ENCODE measurements at places on chromosomes 12 and 14.

- peak; percentile 36 for DNase-seq
Measured at GRCh38 chr12:45989721-45990467, 480 bp downstream of the SCAF11 start.

DNA sequence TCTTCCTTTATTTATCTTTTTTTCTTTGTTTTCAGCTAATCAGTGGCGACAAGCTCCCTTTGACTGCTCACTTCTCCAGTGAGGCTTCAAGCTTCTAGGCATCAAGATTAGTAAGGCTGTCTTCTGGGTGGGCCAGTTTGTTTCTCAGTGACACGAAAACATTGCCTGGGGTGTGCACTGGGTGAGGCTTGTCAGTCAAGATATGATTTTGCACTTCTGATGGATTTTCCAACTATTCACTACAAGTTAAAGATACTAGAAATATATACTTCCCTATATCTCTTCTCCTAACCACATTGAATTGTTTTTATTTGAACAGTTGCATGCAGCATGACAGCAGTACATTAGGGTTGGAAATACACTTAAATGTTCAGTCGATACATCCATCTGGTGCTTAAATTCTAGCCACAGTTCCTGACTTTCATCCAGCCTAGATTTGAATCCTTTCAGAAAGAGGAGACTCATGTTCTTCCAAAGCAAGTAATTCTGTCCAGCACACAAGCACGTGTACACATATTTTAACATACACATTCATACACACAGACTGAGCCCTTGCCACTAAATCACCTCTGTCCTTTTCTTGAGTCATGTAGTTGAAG lies 275.6 kb upstream of the NOVA1 start:
- no peak for DNase-seq

- DNase-seq: no peak
Measured at GRCh38 chr14:88188745-88189416, 134.2 kb downstream of the KCNK10 start.

- no peak for DNase-seq
Measured at GRCh38 chr12:18383203-18383602, 121.9 kb downstream of the PIK3C2G start.

DNA sequence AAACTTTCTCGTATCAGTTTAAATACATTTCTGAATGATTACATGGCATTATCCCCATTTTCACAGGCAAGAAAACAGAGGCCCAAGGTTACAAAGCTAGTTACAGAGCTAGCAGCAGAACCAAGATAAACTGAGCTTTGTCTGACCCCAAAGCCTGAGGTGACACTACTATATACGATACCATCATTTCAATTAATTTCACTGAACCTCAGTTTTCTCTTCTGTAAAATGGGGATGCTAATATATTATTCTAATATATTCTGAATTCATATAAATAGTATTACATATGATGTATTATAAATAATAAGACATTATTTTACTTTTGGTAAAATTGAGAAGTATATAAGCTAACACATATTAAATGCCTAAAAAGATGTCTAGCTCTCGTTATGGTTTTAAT lies 143.3 kb downstream of the NRXN3 start:
- DNase-seq: no peak

- no peak for DNase-seq
Measured at GRCh38 chr12:94222351-94223084, 74.1 kb downstream of the PLXNC1 start.

DNA sequence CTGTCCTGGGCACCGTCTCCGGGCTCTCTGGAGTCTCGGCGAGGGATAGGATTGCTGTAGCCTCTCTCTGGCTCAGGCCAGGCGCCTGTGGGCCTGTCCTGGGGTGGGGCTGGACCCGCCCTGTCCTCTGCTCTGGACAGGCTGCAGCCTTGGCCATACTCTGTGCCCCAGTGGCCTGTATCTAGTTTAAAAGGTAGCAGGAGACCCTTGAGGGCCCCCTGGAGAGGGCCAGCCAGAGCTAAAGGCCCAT lies 1.8 kb downstream of the KIF26A start:
- no peak for DNase-seq

GRCh38 chr14:90816681-90817436 lies 629 bp upstream of the TTC7B start:
- DNase-seq: no peak

DNA sequence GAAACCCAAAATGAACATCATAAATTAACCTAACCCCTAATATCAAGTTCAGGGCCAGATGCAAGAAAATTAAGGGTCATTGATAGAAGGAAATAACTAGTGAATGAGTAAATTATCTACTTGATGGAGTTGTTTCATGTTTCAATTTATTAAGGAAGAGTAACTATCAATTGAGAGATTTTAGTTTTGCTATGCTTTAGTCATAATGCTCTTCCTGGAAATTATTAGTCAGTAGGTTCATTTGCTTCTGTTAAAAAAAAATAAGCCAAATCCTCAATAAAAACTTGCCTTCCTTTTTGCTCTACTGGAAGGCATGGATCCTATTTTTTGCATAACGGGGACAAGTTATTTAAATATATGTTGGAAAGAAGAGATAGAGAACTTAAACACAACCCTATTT lies 59.0 kb upstream of the HIF1A start:
- DNase-seq: no peak

- no peak for DNase-seq
Measured at GRCh38 chr12:123387508-123388176, 3.7 kb downstream of the KMT5A start.

- no peak for DNase-seq
Measured at GRCh38 chr12:125922330-125922729, 857.1 kb downstream of the AACS start.

DNA sequence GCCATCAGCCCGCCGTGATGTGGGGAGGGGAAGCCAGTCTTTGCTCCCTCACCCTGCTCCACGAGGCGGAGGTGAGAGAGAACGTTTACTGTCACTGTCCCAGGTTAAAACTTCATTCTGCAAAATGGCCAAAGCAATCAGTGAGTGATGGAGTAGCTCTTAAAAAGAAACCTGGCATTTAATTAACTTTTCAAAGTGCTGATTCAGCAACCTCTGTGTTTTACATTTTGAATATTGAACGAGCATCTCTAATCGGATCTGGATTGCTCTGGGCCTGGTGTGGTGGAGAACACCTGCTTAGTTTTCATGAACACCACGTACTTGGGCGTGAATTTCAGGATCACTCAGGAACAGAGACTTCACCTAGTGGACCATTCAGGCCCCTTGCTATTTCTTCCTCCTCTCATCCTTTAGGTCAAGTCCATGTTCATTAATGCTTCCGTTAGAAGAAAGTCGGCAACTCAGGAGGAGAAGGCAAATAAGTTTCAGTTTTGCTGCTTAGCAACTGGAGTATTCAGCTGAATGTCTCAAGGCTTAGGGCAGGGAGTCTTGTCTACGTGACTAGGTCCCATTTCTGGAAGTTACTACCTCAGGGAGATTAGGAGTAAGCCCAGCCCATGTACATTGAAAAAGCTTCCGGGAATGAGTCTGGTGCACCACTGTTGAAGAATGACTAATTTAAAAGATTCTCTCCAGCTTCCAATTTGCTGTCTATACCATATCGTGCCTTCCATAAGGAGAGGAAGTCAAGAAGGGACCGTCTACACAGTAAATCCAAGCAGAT lies 68.2 kb downstream of the IFT43 start:
- DNase-seq: no peak

DNA sequence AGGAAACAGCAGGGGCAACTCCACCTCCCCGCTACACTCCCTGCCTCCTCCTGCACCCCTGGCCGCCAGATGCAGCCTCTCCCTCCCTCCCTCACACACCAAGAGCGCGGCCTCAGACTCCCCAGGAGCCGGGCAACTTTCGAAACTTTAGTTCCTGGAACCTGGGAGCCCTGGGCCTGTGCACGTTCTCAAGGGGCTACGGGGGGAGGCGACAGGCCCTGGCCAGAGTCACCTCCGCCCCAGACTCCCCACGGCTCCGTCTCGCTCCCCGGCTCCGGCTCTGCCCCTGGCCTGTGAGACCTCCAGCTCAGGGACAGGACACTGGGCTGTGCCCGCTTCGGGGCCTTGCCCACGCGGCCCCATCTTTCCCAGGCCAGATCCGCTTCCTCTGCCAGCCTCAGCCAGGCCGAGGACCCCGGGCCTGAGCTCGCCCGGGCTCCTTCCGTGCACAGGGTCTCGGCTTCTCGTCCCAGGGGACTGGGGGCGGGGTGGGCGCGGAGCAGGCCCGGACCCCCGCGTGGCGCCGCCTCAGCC lies 5.5 kb downstream of the AMN start:
- DNase-seq: no peak

GRCh38 chr12:59055204-59055860 lies 135.0 kb upstream of the LRIG3 start:
- DNase-seq: no peak

GRCh38 chr12:28872654-28873268 lies 276.3 kb upstream of the FAR2 start:
- no peak for DNase-seq

DNA sequence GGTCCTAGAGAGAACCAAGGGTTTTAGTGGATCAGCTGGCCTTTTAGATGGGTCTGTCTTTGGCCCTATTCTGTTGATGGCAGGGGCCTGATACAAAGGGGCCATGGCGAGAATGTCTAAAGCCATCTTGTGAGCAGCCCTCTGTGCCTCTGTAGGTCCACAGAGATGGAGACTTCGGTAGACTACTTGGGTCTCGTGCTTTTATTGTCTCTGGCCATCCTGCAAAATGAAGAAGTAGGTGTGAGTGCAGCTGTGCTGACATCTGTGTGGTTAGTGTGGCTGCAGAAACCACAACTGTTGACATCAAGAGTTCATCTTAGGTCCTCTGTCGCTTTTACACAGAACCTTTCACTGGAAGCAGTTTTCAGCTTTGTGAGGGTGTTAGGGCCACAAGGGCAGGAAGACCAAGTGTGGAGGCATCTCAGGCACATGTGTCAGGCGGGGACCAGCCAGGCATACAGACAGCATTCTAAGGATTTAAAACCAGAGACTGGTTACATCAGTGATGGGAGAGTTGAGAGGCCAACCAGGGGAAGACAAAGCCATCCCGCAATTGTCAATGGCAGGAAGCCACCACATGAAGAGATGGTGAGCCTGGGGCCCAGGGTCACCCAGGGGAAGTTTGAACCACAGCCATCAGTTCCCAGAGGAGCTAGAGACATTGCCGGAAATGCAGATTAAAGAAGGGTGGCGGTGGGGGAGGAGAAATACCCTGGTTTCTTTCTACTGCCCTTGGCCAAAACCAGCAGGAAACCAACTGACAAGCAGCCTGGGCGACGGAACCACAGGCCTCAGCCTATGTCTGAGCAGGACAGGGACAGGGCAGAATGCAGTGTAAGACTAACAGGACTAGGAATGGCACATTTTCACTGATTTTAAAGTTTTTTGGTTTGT lies 13.0 kb upstream of the TPCN1 start:
- peak; percentile 26 for DNase-seq

DNA sequence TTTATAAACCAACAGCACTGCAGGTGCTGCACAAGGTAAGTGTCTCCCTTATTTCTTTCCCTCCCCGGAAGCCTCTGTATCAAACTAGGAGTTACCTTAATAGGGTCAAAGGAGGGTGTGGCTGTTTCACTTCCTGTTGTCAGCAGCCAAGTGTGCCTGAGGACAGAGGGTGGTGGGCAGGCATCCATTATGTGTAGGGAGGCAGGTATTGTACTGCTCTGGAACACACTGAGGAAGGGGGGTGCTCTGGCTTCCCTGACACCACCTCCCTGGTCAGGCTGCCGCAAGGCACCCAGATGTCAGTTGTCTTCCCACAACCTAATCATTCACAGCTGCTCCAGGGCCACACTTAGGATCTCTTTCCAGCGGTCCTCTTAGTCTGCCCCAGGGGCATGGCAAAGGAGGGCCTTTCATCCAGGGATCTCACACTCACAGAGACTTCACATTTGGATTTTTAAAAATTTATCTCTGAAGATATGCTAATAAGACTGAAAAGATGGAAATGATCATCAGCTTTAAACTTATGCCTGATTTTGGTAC lies 132.0 kb upstream of the ARHGAP5 start:
- no peak for DNase-seq

DNA sequence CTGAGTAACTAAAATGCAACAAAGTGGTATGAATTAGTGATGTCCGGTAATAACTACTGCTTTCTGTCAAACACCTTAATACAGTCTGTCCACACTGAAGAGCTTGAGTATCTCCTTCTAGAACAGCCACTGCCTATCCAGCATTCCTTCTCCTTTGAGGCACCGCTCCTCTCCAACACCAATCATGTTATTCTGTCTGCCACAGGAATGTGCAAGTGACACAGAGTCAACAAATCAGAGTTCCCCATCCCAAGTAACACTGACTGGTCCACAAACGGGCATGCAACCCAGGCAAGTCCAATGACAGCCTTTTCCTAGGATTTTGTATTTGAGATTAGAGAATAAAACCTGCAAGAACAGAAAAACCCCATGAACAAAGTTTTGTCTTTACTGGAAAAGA lies 3.8 kb downstream of the GXYLT1 start:
- no peak for DNase-seq

DNA sequence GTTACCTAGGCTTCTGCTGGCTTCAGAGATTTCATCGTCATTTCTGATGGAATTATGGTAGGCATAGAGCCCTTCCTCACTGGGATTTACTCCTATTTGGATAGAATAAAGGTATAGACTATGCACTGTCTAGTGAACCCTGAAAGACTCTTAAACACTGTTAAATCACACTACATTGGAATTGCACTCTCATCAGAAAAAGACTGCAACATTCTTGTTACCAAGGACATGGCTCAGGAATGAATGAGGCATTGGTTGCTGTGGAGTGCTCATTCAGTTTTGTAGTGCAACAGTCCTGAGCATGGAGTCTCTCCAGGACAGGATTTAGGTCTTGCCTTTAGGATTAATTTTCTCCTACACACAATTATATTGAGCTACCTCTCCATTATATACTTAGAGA lies 483.0 kb downstream of the NRXN3 start:
- DNase-seq: no peak

GRCh38 chr12:15044471-15044870 lies 71.6 kb downstream of the PDE6H start:
- no peak for DNase-seq

DNA sequence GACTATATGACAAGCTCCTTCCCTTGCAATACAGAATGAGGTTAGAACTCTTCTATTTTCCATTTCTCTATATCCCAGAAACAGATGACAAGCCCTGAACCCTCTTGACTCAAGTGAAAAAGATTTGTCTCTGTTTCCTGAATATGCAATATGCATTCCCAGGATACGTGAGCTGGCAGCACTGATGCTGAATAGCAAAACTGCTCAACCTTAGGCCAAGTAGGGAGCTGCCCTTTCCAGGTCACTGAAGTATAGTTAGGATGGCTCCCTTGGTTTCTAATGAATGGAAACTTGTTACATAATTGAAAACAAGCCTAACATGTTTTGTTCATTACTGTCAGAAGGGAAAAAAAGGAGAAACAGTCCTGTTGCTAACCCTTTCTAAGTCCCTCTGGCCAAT lies 47.9 kb upstream of the PLEKHG7 start:
- DNase-seq: no peak

GRCh38 chr12:76680940-76681339 lies 83.0 kb upstream of the ZDHHC17 start:
- DNase-seq: no peak
